ENCODE measurements at places on chromosomes 3 and 15.

GRCh38 chr3:40914475-40914874 lies 284.8 kb upstream of the CTNNB1 start:
- DNase-seq: no peak

GRCh38 chr3:14256046-14256445 lies 77.4 kb downstream of the LSM3 start:
- no peak for DNase-seq

- no peak for DNase-seq
Observed at GRCh38 chr3:67657192-67657591, 2.8 kb upstream of the SUCLG2 start.

GRCh38 chr3:127114337-127115070 lies 78.4 kb upstream of the PRR23E start:
- no peak for DNase-seq

- no peak for DNase-seq
Observed at GRCh38 chr15:68187559-68187958, 17.6 kb downstream of the CALML4 start.

DNA sequence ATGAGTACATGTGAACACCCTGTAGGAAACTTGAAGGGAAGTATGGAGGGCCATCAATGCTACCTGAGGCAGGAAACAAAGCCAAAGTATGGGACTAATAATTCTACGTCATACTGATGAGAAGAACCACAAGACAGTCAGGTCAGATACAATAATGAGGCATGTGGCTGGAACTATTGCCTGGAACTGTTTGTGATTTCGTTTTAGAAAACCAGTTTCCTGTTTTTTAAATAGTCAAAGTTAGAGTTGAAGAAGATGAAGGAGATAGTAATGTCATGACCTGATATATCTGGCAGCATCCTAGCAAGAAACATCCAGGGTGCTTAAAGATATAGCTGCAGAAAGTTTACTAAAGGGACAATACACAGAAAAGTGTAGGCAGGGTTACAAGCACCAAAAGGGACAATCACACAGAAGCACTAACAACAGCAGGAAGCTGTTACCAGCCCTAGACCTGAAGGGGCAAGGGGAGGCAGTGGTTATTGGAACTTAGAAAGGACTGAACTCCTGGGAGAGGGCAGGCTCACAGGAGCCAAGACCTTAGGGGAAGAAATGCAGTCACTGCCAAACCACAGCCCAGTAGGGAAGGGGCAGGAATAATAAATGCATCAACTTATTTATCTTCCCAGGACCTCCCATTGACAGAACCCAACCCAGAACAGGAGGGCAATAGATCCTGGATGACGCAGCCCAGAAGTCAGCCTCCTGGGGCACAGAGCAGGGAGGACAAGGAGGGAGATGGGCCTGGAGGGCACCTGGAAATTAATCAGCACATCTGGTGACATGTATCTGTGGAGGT lies 302.1 kb upstream of the STT3B start:
- peak; percentile 47 for DNase-seq

- no peak for DNase-seq
Observed at GRCh38 chr3:155370764-155371503, 77.5 kb upstream of the STRIT1 start.

- DNase-seq: no peak
Observed at GRCh38 chr3:17949101-17949500, 206.7 kb upstream of the TBC1D5 start.
